ENCODE measurements at places on chromosomes 16 and 17.
A peak's percentile ranks its signal among the peaks of the same experiment; 100 is the strongest.

DNA sequence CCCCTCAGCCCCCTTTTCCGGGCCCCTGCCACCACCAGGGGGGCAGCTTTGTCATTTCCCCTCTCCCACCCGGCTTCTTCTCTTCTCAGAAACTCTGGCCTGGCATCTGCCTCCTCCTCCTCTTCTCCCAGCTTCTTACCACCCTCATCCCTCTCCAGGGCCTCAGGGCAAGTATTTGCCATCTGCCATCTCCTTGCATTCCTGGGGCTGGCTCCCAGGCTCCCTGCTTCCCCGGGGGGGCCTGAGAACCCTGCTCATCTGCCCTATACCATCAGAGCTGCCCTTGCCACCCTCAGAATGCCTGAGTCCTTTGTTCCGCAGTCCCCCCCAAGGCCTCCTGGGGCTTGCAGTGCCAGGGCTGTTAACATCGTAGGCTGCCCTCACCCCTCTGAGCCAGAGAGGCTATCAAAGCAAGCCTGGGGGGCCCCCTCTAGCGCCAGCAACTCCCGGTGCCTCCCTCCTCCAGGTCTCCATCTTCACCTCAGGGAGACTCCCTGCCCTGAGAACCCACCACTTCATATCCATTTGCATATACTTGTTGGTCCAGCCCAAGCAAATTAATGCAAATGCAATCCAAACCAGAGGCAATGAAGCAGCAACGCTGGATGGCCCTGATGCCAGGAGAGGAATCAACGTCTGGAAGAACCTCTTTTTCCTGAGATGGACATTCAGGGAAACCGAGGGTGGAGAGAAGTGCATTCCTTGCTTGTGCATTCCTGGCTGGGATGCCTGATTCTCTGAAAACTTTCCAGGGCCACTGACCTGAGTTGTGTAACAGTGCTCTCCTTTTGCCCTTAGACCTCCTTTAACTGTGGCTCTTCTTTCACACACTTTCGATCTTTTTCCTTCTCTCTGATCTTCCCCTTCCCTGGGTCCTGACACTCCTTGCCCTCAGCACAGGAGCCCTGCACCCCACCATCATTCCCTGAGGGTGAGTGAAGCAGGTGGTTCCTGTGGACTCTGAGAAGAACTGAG is 20.7 kb upstream of the SP2 start:
- no peak for DNase-seq

- DNase-seq: peak; percentile 18
Measured at GRCh38 chr17:68600931-68601564, at the start of gene FAM20A. FAM20A (minus strand) TSS chr17:68601367; CDS start chr17:68600666, 701 bp downstream.

DNA sequence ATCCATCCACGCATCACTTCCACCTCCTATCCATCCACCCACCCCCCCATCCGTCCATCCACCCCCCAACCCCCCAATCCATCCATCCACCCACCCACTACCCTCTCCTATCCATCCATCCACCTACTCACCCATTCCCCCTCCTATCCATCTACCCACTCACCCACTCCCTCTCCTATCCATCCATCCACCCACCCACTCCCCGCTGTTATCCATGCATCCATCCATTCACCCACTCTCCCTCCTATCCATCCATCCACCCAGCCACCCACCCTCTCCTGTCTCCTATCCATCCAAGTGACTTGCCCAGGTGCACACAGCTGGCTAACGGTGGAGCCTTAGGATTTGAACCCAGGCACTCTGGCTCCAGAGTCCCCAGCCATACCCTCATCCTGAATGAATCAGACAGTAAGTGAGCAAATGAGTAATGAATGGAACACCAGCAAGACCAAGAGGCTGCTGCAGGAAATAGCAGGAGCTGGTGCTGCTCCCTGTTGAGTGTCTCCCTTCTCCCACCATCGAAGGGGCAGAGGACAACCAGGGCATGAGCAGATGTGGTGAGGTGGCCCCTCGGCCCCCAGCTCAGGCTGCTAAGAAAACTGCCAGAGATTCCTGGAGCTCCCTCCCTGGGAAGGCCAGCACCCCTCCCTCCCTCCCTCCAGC is 62.5 kb downstream of the LITAF start:
- DNase-seq: no peak

GRCh38 chr17:80455336-80455710 is 21.1 kb downstream of the NPTX1 start:
- DNase-seq: no peak

GRCh38 chr17:65365169-65365568 is 196.3 kb downstream of the AXIN2 start:
- no peak for DNase-seq

All from epithelial cell of esophagus (primary cell).